ENCODE measurements at places on chromosomes 4 and X.

GRCh38 chrX:94977562-94977961, 1303.6 kb downstream of the FAM133A start:
- no peak for DNase-seq

DNA sequence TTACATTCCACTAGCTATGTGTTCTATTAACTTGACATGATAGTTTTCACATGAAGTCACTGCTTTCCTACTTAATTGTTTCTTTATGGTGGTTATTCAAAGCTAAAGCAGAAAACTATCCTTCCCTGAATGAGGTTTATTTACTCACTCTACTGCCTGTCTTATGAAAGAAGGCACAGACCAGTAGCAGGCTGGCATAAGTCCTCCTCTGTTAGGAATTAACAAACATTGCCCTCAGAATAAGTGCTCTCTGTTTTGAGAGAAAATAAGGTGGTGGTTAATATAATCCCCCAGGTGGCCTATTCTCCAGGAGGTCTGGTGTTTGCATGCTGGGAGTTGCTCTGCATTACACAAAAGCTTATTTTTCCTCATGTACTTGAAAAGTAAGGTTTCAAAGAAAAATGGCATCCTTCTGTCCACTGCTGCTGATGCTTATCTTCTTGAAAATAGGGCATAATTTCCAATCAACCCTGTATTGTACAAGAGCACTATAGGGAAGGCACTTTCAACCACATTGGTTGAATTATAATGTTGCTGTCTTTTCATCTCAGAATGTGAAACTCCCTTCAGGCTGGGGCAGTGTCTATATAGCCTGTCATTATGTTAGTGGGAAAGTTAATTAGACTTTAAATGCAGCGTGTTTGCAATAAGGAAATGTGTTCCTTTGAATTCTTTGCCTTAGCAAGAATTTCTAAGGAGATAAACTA, 119.7 kb upstream of the TBC1D9 start:
- DNase-seq, result peak; percentile 46

GRCh38 chr4:140109737-140110136, 44.2 kb downstream of the MAML3 start:
- DNase-seq, result peak; percentile 77

DNA sequence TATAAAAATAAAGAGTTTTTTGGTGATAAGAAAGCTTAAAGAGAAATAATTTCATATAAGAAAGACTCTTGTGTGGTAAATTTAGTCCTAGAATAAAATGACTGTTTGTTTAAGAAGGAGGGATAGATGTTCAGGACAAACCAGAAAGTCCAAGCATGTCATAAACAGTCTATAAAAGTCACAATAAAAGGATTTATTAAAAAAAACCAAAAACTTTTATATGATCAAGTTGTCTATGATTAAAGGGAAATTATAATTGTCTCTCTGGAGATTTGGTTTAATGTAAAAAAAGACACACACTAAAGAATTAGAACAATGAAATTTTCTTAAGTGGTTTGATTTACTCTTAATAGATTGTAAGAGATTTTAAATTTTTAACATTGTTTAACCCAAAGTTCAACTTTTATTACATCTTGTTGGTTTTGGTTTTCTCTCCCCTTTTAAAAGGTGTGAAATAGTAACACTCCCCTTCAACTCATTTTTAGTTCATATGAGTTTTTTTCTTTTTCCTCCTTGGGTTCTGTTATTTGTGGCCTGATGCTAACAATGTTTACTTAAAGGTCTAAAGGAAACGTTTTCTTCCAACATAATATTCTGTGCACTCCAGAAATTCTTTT, 89.7 kb downstream of the PDHA2 start:
- no peak for DNase-seq

DNA sequence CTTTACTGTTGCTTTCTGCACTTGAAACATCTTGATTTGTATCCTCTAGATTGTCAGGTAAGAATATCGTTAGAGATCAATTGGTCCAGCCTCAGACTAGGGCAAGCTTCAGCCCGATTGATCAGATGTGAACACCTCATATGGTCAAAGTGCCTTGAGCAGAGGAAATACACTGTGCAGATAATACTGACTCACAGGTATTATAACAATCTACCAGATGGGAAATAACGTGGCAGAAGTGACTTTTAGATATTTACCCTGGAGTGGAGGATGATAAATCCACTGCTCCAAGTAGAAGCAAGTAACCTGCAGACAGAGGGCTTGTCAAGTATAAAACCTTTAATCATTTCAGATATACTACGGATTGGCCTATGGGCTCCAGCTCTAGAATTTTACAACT, 17.9 kb downstream of the VEGFC start:
- no peak for DNase-seq

DNA sequence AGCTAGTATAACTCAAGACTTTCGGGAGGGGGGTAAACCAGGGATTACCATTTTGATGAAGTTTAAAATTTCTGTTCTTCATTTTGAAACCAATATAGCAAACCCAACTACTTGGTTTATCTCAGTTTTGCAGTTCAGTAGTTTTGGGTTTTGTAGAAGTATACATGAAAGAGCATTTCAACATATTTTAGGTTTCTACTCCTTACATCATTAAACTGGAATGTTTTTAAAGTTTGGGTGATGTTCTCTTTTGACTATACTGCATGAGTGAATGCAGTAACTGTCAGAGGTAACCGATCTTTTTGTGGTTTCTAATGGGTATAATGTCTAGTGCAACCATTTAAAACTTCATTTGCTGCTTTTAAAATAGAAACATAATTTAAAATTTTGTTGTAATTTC, 248.3 kb upstream of the MAD2L1 start:
- no peak for DNase-seq

GRCh38 chr4:176001151-176002006, 64.3 kb upstream of the WDR17 start:
- DNase-seq, result peak; percentile 42

- no peak for DNase-seq
Measured at GRCh38 chr4:128525387-128525786, 237.8 kb upstream of the PGRMC2 start.

Measured in G401 (cell line).